Stimulated activated naive CD8-positive, alpha-beta T cell treated with anti-CD3 and anti-CD28 coated beads, Interleukin-15, Interleukin-2, amounts not matched to agents 100 U/mL and 50 U/mL, for 24 hours (primary cell): ENCODE measurements at places on chromosomes 16 and 17.
A peak's percentile ranks its signal among the peaks of the same experiment; 100 is the strongest.

DNA sequence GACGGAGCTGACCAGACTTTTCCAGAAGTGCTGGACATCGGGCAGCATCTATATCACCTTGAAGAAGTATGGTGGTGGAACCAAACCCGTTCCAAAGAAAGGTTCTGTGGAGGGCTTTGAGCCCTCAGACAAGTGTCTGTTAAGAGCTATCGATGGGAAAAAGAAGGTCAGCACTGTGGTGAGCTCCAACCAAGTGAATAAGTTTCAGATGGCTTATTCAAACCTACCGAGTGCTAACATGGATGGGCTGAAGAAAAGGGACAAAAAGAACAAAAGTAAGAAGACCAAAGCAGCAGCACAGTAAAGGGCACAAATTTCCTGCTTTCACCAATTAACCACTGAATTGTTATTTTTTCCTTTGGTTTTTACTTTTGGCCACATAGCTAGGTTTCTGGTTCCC, 6.9 kb downstream of the KAT7 start:
- no peak for DNase-seq

- DNase-seq, result peak; percentile 85
Measured at GRCh38 chr16:89201439-89202377, 1.4 kb upstream of the SLC22A31 start.

GRCh38 chr16:71880176-71880575, 3.8 kb downstream of the ZNF821 start:
- no peak for DNase-seq

GRCh38 chr17:76510831-76511244, 9.6 kb upstream of the RHBDF2 start:
- DNase-seq, result no peak
